ENCODE measurements at places on chromosomes 6 and 20. TPM values are rescaled to one million over a fixed set of nuclear protein-coding genes. Genes with fewer than 3 reads are reported as not detected.

The PMEPA1 gene
- total RNA-seq: 0.76 TPM

DNA sequence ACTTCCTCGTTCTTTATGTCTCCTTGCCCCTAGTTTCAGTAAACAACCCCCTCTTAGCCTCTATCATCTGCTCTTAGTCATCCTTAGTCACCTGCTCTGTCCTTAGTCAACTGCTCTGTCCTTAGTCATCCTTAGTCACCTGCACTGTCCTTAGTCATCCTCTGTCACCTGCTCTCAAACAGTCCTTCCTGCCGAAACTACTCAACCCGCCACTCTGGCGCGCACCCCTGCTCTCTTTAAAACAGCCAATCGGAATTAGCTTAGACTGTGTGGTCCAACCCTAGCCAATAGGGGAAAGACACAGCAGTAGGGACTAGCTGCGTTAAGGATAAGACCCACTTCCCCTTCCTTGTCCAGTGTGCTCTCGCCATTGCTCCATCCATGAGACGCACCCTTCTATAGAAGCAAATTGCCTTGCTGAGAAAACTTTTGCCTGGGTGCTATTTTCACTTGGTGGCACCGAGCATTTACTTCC lies 73.9 kb downstream of the BACH2 start:
- DNase-seq: no peak
- H3K36me3 ChIP-seq: peaks cover 44% of the 10 kb centered on the region
- no peak overlapping the region for H3K27ac ChIP-seq
- no peaks in the 10 kb centered on the region for H3K27me3 ChIP-seq
- no peak overlapping the region for H3K4me3 ChIP-seq

The RIPOR2 gene
- total RNA-seq: 234 TPM

GRCh38 chr6:99434702-99435530 lies 9.8 kb upstream of the PNISR start:
- H3K36me3 ChIP-seq: peaks cover 4% of the 10 kb centered on the region
- H3K27me3 ChIP-seq: no peaks in the 10 kb centered on the region
- H3K4me1 ChIP-seq: peaks cover 2% of the 10 kb centered on the region
- DNase-seq: no peak
- H3K27ac ChIP-seq: no peak overlapping the region

DNA sequence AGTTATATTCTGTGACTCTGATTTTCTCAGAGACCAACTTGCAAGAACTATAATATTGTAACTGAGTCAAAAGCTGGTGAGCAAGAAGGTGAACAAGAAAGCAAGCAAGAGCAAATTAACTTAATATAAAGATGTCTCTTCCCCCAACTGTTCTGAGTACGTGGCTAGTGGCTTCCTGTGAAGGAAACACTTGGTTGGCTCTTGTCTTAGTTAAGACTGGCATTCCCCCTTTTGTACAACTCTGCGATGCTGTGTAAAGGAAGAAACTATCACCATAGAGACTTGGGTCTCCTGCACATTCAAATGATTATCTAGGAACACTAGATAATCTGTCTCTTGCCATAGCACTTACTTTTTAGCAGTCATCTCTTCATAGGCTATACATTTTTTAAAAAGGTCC lies 47.3 kb upstream of the TNFAIP3 start:
- H3K4me1 ChIP-seq: peaks cover 75% of the 10 kb centered on the region
- H3K27ac ChIP-seq: peak overlapping the region; percentile 65
- H3K27me3 ChIP-seq: no peaks in the 10 kb centered on the region
- H3K36me3 ChIP-seq: peaks cover 4% of the 10 kb centered on the region
- no peak for DNase-seq

- no peak for DNase-seq
- H3K36me3 ChIP-seq: no peaks in the 10 kb centered on the region
- H3K27me3 ChIP-seq: peaks cover 31% of the 10 kb centered on the region
- H3K4me1 ChIP-seq: no peaks in the 10 kb centered on the region
These were observed 29.1 kb upstream of the CSNK2A1 start for GRCh38 chr20:572727-573126.

The PLCB4 gene
- not detected for total RNA-seq

All from activated CD4-positive, alpha-beta memory T cell treated with anti-CD3 and anti-CD28 coated beads, Interleukin-2, amount 10 ng/mL, durations not matched to agents 7 days and 5 days (primary cell).